HEK293T (cell line): ENCODE measurements at places on chromosomes 12 and 14.

DNA sequence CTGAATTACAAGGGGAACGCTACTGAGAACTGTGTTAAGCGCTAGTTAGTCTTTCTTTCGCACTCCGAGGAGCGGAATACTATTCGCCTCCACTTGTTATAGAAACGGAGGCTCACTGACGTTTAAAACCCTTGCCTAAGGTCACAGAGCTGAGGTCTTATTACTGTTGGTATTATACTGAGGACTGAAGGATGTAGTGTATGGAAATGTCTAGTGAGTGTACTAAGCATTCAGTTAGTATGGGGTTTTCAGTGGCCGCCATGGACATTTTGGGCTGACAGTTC is 826 bp downstream of the ACADS start:
- DNase-seq, result no peak

GRCh38 chr12:59191372-59191771 is 271.1 kb upstream of the LRIG3 start:
- DNase-seq, result no peak

DNA sequence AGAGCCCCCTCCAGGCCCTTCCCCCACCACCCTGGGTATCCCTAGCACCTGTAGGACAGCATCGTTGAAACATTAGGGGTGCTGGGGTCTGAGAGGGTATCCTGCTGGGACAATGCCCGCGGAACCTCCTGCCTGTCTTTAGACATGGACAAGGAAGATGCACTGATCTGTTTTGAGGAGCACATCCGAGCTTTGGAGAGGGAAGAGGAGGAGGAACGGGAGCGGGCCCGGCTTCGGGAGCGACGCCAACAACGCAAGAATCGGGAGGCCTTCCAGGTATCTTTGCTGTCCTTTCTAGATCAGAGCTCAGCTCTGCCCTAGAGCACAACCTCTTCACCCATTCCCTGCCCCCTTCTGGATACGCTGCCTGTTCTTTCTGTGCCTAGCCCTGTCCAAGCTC is 13.2 kb downstream of the PRPF40B start:
- DNase-seq, result no peak

DNA sequence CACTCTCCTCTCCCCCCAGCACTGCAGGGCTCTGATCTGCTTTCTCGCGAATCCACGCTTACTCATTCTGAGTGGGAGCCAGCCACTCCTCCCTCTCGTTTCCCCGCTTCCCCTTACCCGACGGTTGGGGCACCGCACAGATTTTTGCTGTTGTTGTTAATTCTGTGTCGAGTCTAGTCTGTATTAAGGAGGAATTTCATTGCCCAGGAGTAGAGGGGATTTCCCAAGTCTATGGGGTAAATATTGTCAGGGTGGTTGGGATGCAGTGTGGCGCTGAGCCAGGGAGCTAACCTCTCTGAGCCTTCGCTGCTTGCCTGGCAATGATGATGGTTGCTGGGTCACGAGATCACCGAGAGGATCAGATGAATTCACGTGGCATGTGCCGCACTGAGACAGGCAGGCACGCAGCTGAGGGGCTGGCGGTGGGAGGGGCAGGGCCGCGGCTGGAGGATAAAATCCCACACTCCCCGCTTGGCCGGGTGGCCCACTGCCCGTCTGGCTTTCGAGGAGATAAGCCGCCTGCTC is 18.5 kb downstream of the NCOR2 start:
- no peak for DNase-seq
